ENCODE measurements at places on chromosomes 7 and 10.

GRCh38 chr7:137957887-137958286 is 44.0 kb downstream of the CREB3L2 start:
- DNase-seq = no peak

- no peak for DNase-seq
These were observed 213.6 kb downstream of the DGKI start for GRCh38 chr7:137633133-137633532.

DNA sequence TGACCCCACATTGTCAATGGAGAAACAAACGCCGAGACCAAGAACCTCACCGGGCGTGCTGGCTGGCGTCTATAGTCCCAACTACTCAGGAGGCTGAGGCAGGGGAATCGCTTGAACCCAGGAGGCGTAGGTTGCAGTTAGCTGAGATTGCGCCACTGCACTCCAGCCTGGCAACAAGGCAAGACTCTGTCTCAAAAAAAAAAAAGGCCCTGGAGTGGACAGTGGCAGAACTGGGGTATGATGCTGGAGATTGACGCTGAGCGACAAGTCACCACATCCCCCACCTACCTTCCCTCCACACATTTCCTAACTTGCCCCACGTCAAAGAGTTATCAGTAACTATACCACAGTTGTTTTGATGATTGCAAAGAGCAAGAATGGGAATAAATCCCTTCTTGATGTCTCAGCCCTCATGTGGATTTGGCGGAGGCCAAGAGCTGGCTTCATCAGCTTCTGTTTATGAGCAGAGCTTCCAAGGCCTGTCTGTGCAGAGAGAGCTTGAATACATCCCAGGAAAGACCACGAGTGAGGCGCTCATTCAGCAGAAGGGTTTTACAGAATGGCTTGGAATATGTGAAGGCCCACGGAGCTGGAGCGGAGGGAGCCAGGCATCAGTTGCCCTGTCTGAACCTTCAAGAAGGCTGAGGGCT is 28.0 kb upstream of the TNS3 start:
- DNase-seq = no peak

GRCh38 chr7:27897001-27897400 is 157.0 kb downstream of the TAX1BP1 start:
- DNase-seq = no peak

DNA sequence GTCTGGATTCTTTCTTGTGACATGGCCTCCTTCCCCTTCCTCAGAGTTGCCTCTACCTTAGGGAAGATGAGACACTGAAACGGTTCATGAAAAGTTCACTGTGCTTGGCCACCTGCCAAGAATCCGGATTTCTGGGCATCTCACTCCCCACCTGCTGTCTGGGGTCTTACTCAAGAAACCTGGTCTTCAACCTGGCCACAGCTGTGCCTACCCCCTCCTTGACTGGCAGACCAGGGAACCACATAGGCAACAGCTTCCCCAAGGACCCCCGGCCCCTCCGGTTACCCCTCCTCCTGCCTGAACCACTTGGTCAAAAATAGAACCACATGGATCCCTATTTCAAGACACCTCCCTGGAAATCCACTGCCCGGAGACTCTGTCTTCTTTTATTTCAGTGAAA is 58.7 kb upstream of the NANOS1 start:
- no peak for DNase-seq

DNA sequence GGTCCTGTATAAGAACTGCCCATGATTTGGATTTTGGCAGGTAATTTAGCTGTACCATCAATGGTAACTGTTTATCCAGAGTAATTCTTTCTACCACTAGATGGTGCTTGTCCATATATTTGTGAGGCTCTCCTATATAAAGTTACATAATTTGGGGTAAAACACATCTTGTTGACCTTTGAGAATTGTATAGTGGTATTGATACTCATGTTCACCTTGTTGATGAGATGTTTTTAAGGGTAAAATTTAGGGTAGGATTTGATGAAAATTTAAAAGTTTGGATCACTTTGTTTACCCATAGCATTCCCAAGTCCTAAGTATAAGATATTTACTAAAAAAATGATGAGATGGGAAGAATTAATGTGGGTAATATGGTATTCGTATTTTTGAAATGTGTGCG is 31.6 kb downstream of the ST7 start:
- no peak for DNase-seq

DNA sequence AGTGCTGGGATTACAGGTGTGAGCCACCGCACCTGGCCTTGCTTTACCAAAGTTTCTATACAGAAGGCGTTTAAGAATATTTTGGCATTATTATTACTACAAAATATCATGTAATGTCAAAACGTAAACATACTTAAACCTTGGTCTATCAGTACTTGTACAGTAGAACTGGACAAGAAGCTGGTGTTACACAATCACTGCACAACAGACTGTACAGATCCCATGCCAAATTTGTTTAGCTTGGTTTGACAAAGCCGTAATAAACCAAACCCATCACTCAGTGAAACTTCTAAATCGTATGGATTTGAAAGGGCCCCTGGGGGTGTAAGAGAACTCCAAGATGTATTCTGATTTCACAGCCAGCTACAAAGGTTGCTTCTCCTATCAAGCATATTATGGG is 51.8 kb upstream of the RHEB start:
- DNase-seq = no peak

DNA sequence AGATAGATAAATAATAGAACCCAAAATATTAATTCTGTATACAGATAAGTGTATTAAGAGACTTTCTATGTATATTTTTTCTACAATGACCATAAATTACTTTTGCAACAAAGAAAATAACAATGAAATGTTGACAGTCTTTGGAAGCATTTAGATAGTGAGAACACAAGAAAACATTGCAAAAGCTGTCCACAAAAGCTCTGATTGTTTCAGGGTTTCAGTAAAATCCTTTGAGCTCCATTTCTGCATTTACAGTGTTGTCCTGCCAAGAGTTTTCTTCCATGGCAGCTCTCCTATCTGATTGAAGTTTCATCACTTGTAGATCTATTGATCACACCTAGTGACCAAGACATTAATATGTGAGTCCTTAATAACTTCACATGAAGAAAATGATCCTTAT is 321.8 kb downstream of the GPR37 start:
- DNase-seq = no peak

DNA sequence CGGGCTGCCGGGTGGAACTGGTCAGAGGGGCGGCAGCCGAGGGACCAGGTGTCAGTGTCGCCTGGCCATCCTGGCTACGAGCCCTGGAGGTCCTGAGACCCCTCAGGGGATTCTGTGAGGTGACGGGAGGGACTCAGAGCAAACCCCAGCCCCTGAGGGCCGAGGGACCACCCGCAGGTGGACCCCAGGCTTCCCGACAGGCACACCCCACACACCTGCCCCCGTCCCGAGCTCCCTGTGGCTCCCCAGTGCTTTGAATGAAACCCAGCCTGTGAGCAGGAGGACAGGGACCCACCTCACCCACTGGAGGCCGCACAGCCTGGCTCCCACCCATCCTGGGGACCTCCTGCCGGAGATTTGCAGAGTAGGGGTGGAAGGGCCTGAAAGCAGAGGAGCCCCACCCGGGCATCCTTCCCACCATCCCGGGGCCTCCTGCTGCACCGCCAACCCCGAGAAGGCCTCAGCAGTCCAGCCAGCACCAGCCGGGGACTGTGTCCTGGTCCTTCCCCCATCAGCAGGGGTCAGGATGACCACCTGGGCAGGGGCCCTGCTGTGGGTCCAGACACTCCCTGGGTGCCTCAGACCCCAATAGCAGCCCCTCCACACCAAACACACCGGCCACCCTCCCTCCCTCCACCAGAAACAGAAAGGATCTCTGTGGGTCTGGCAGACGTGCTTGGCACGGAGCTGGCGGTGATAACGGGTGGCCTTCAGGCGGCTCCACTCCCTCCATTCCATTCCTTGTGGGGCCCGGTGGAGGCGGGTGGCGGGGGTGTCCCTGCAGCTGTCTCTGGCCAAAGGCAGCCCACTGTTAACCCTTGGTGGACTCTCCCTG is 13.9 kb downstream of the VENTX start:
- no peak for DNase-seq

- no peak for DNase-seq
These were observed 38.4 kb downstream of the TWIST1 start for GRCh38 chr7:19079066-19079465.

DNA sequence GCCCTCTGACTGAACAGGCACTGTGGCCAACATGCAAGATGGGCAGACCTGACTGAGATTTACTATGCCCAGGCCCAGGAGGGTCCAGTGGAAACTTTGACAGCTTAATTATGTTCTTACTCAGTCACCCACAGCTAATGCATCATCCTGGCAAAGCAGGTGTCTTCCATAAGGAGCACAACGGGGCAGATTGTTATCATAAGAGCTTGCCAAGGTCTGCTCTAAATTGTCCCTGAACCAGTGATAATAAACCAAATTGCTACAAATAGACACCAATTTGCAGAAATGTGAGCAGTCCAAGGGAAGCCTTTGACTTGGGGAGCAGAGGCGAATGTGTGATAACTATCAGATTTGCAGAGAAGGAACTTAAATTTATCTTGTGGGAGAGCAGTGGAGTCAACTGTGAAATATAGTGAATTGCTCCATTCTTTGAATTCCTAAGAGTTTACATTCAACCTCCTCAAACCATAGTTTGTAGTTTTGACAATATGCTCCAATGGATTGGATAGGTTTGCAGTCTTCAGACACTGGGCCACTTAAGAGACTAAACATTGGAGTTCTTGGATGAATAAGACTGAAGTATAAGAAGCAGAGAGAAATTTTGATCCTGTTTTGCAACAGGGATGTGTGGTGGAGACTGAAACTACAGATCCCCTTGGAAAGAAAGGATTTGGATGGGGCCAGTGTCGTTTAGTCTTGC is 494.7 kb downstream of the CCSER2 start:
- DNase-seq = no peak

DNA sequence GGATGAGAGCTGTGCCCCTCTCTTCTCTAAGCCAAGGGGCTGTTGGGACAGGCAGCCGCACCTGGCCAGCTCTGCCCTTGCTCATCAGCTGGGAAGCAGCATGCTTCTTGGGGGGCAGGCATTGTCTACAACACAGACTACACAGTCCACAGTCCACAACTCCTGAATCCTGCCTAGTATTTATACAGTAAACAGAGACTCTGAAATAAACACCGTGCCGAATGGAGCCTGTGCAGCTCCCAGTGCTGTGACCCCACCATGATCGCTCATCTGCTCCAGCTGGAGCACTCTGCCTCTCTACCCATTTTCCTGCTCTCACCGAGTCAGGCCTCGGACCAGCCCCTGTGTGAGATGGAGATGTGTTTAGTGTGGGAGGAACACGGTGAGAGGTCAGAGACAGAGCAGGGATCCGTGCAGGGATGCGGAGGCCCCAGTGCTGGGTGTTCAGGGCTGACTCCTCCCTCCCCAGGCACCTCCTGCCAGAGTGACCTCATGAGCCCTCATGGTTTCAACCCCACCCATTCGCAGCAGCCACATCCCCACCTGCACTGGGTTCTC is 608.0 kb downstream of the DNAJB6 start:
- DNase-seq = no peak

DNA sequence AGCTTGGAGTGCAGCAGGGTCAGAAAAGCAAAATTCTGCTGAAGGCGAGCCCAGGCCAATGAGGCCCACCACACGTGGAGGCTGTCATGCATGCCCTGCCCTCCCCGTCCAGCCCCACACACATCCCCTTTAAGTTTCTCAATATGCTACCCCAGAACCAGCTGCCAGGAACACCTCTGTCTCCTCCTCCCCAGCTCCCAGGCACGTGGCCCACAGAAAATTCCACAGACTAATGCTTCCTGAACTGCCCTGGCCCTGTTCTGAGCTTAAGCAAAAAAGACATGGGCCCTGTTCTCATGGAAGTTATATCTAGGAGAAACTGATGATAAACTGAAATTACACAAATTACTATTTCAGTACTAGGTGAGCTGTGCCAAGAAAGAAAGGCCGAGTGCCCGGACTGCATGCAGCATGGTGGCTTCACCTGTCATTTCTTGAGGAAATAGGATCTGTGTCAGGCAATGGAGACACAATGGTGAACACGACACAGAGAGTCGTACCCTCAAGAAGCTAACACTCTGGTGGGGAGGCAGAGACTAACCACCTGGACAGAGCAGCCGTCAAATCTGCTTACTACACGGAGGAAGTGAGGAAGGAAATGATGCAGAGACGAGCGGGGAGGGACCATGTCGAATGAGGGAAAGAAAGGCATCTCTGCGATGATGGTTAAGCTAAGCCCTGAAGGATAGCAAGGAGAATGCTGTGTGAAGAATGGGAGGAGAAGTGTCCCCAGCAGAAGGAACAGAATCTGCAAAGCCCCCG is 44.5 kb downstream of the PODXL start:
- DNase-seq = no peak

DNA sequence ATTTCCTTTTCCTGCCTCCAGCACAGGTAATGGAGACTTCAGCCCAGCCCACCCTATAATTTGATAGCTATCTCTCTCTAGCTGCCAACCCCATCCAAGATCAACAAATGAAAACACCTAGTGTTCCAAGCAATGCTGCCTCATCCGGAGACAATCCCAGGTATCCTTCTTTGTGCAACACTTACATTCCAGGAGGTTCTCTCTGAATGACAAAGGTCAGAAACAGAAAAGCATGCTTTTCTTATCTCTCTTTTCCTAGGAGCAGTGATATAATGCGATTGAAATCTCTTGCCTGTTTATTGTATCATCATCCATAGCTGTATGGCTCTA is 699.3 kb downstream of the INHBA start:
- no peak for DNase-seq

DNA sequence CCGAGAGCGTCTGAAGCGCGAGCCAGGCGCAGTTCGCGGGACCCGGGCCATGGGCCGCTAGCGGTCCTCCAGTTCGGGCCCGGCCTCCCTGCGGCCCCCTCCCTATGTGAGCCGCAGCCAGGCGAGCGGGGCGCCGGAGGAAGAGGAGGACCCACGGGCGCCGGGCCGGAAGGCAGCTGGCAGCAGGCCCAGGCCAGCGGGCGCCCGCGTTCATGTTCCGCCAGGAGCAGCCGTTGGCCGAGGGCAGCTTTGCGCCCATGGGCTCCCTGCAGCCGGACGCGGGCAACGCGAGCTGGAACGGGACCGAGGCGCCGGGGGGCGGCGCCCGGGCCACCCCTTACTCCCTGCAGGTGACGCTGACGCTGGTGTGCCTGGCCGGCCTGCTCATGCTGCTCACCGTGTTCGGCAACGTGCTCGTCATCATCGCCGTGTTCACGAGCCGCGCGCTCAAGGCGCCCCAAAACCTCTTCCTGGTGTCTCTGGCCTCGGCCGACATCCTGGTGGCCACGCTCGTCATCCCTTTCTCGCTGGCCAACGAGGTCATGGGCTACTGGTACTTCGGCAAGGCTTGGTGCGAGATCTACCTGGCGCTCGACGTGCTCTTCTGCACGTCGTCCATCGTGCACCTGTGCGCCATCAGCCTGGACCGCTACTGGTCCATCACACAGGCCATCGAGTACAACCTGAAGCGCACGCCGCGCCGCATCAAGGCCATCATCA is 1.1 kb downstream of the ADRA2A start:
- no peak for DNase-seq

GRCh38 chr7:151238924-151239836 is 6.9 kb downstream of the CHPF2 start:
- DNase-seq = peak; percentile 6

GRCh38 chr7:92625617-92626016 is 35.4 kb upstream of the FAM133B start:
- DNase-seq = no peak

GRCh38 chr10:5659702-5660528 is 6.5 kb downstream of the ASB13 start:
- DNase-seq = peak; percentile 86

Measured in HuH-7.5 (cell line).